Nasal cavity respiratory epithelium epithelial cell of viscerocranial mucosa (primary cell): ENCODE measurements at places on chromosomes 3 and 15. TPM values are rescaled to one million over a fixed set of nuclear protein-coding genes. Genes with fewer than 3 reads are reported as not detected.

Gene AADAC
- total RNA-seq, result 0.14 TPM in 1 of 2 replicates, not detected in the other

Gene TBC1D23
- 43.4 and 44.8 TPM in 2 replicates for total RNA-seq

Gene RAB6B
- under 0.01 and 0.64 TPM in 2 replicates for total RNA-seq

Gene RRP9
- 38.3 and 40.7 TPM in 2 replicates for total RNA-seq

Gene CCDC13
- total RNA-seq, result 0.68 and 0.71 TPM in 2 replicates
